ENCODE measurements at places on chromosomes 13 and 19.

- no peak for DNase-seq
Observed at GRCh38 chr13:113176280-113176679, 17.8 kb downstream of the PROZ start.

GRCh38 chr13:71607575-71607974, 259.4 kb downstream of the DACH1 start:
- DNase-seq: no peak

DNA sequence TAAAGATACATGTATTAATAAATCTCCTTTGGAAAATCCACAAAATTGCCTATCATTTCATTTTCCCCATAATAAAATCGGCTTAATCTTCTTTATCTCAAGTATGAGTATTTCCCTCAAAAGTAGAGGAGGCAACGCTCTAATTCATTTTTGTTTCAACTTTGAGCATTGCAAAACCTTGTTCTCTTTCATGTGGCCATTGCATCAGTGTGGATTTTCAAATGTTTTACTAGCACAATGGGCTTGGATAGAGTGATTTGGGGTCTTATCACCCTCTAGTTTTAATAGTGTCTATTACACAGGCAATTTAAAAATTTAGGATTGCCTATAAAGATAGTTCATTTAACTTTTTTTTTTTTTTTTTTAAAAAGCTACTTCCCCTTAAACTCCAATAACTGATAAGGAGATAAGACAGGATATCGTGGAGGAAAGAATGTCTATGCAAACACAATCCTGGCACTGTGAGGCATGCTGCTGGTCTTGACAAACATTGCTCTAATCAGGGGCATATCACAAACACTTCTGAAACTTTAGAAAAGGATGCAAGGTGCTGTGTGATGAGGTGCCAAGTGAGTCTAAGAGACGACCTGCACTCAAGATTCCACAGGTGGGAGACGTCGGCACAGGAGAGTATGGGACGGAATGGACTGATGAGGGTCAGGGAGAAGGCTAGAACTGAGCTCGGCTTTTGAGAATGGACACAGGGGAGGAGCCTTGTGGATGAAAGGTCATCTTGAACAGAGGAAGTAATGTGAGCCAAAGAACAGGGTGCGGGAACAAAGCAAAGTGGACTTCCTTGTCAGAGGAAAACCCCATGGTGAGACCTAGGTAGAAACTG, 199.7 kb downstream of the IRS2 start:
- no peak for DNase-seq

DNA sequence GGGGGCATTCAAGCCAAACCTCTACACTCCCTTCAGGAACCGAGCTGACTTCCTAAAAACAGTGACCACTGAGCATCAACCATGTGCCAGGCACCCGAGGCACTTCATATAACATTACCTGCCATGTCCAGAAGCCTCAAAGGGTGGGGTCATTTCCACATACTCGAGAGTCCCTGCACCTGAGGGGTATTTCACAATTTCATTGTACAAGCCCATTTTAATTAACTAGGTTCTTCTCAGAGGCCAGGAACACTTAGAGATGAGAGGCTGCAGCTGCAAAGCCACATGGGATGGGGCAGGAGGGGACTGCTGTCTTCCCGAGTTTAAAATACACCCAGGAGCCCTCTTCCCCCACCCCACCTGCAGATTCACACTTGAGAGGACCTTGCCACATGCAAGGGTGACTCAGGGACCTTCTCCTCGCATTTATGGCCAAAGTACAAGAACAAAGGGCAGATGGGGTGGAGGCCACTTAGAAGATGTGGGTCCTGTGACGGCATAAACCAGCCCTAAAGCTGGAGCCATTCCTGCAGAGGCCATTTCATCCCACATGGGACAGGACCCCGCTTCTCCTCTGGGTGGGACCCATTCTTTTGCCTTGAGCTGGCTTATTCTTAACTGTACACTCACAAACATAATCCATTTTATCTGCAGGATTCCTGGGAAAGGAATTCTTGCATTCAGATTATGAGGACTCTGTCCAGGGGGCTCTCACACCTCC, 43.9 kb downstream of the RAB20 start:
- DNase-seq: no peak

GRCh38 chr19:8569066-8569771, 8.0 kb downstream of the MYO1F start:
- DNase-seq: no peak

GRCh38 chr13:107078229-107078765, 510.4 kb upstream of the ARGLU1 start:
- DNase-seq: no peak

DNA sequence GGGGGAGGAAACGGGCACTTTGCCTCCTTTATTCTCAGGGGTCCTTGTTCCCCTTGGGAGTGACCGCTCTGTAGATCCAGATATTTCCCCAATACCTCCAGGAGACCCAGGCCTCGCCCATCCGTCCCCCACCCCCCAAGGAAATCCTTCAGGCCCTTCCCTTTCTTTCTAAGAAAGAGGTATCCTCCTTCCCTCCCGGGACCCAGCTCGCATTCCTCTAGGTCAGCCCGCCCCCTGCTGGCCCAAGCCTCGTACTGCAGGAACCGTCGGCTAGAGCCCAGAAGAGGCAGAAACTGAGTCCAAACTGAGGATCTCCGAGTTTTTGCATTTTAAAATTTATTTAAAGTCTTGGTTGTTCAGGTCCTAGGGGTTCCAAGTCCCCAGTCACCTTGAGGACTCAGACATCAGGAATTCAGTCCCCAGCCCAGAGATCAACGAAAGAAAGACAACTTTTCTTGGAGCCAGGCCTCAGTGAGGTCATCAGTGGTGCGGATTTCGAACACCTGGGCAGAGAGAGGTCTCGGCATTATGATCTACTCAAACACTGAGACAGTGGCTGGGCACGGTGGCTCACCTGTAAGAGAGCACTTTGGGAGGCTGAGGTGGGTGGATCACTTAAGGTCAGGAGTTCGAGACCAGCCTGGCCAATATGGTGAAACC, 7.5 kb upstream of the LRFN1 start:
- DNase-seq: peak; percentile 84

- DNase-seq: peak; percentile 96
Observed at GRCh38 chr19:33521480-33522370, at the start of gene PEPD. Gene PEPD (minus strand): TSS chr19:33521791. CDS start chr19:33521760, 31 bp downstream.

DNA sequence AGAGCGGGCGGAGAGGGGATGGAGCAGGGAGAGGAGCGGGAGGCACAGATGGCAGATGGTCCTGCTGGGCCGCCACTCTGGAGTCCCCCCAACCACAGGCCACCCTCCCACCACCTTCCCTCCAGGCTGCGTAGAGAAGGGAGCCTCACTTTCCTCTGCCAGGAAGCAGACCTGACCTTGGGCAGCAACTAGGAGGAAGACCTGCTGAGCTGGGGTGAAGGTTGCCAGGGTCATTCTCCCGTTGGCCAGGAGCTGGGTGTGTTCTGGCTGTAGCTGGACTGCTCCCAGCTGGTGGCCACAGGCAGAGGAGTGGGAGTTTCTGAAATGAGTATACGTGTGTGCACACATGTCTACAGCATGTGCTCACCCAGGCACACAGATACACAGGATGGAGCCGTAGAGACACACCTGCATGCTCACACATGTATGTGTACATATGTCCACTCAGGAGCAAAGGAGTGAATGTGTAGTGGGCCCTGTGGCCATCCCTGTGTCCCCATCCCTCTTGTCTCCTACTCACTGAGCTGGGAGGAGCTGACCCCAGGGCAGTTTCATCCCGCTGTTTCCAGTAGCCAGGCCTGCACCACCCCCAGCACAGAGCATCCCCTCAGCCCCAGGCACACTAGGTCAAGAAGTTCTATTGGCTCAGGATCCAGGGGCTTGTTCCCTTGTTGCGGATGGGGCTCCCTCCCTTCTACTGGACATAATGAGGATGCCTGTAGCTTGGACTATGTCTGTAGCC, 53.0 kb downstream of the CHST8 start:
- no peak for DNase-seq

DNA sequence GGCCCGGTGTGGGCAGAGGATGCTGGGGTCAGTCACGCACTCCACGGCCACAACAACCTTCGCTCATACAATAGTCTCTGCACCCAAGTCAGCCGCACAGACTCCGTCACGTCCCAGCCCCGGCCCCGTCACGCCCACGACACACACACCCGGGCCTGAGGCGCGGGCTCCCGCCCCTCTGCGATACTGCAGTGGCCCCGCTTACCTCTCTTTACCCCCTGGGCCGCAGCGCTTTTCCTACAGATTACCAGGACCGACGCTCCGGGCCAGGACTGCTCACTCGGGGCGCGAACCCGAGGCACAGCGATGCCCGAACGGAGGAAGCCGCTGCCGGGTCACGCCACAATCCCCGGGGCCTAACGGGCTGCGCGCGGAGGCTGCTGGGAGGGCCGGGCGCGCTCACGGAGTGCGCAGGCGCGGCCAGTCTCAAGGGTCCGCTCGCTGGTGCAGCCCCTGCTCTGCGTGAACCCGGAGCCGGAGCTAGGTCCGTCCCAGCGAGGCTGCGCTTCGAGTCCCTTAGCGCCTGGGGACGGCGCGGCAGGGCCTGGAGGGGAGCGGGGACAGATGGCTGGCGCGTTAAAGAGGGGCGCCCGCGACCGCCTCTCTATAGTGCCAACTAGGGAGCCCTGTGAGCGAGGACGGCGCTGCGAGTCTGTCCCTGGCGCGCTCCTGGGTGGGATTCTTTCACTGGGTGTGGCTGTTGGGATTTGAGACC, at the start of gene ZFP82:
Gene ZFP82, minus strand, starts transcription at position 358 of the 715 bp plus-strand sequence. CDS start 8,855 bp downstream, outside the sequence.
- DNase-seq: peak; percentile 92

DNA sequence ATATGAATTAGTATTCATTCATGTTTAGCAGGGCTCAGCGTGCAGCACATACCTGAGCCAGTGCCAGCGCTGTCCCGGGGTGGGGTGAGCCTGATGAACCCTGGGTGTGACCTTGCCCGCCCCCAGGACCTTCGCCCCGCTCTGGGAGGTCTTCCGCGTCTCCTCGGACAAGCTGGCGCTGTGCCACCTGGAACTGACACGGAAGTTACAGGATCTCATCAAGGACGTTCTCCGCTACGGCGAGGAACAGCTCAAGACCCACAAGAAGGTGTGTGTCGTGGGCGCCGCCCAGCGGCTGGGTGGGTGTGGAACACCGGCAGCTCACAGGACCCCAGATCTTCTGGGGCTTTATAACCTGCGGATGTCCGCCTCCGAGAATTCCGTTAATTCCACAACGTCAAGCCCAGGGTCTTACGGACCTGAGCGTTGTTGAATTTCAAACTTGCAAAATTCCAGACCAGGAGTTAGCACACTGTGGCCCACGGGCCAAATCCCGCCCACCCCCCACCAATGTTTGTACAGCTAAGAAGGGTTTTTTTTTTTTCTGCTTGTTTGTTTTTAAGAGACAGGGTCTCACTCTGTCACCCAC, 15.4 kb downstream of the FCHO1 start:
- peak; percentile 68 for DNase-seq

DNA sequence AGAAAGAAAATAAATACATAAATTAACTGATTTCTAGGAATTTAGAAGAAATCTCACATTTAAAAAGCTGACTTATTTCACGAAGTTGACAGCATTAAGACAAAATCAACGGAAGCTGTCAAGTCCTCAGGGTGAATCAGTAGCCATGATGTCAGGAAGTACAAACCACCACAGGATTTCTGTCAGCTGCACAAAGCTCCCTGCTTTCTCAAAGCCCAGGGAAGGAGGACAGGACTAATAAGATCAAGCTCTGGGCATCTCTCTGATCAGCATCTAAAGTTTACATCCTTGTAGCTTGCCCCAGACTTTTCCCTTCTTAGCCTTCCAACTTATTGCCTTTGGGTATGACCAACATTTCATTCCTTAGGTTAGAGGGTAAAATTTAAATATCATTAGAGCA, 9.4 kb downstream of the DCT start:
- DNase-seq: no peak

Data from left hindlimb (tissue), 1 donor.